ENCODE measurements at places on chromosomes 7 and 10. TPM values are rescaled to one million over a fixed set of nuclear protein-coding genes. Genes with fewer than 3 reads are reported as not detected.

DNA sequence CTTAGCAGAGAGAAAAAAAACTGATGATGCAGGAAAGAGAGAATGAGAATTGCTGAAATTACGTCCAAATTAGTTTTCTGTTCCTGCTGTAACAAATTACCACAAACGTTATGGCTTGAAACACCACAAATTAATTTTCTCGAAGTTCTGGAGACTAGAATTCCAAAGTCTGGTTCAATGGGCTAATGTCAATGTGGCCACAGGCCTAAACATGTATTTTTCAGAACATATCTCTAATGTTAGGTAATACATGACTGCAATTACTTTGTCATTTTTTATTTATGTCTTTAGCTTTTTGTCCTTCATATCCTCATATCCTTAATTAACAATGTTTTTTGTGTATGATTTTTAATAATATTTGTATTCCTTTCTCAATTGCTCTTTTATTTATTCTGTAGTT, 3.0 kb upstream of the AKR1C3 start:
- no peak overlapping the region for H3K4me3 ChIP-seq
- H3K27me3 ChIP-seq = peaks cover 3% of the 10 kb centered on the region

DNA sequence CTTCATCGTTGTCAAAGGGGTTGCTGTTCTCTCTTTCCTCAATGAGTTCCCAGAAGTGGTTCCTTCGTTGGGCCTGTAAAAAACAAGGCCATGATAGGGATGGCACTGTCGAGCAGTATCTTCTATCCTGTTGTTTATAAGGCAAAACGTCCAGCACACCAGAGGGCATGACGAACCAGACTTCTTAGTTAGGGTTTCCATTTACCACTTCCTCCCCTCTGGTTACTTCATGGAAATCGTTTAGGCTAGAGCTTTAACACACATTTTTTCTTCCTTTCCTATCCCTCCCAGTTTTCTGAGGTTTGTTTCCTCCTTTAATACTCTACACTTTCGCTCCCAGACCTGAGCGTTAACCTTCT, 24.7 kb downstream of the MKRN1 start:
- H3K27me3 ChIP-seq = no peaks in the 10 kb centered on the region
- no peaks in the 10 kb centered on the region for H3K4me1 ChIP-seq
- no peak for DNase-seq
- H3K36me3 ChIP-seq = peaks cover 52% of the 10 kb centered on the region

- no peaks in the 10 kb centered on the region for H3K36me3 ChIP-seq
- H3K27me3 ChIP-seq = no peaks in the 10 kb centered on the region
- H3K4me1 ChIP-seq = peaks cover 5% of the 10 kb centered on the region
- DNase-seq = no peak
Measured at GRCh38 chr7:158834878-158835784, 5.8 kb upstream of the ESYT2 start.

DNA sequence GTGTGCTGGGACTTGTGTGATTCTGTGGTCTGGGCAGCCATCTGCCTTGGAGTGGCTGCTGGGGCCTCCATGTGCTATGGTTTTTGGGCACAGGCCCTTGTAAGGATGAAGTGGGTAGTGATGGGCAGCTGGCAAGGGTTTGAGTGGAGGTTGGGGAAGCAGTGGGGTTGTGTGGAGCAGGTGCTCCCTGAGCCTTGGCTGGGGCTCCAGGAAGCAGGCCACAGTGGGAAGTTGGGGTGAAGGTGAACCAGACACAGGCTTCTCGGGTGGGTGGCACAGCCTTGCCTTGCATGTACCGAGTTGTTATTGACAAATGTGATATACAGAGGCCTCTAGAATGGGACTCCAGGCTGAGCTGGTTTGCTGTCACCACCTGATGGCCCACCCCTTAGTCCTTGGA, 82.3 kb downstream of the ADCY1 start:
- no peak overlapping the region for H3K4me3 ChIP-seq
- no peaks in the 10 kb centered on the region for H3K4me1 ChIP-seq
- H3K36me3 ChIP-seq = no peaks in the 10 kb centered on the region
- no peak for DNase-seq
- no peak overlapping the region for H3K27ac ChIP-seq
- no peaks in the 10 kb centered on the region for H3K27me3 ChIP-seq

GRCh38 chr7:7251742-7252141, 69.4 kb downstream of the C1GALT1 start:
- no peak overlapping the region for H3K4me3 ChIP-seq
- H3K36me3 ChIP-seq = no peaks in the 10 kb centered on the region
- H3K27ac ChIP-seq = no peak overlapping the region
- no peak for DNase-seq

The ADCYAP1R1 gene
- total RNA-seq = not detected

The MYO1G gene
- 363 TPM for total RNA-seq

The AZGP1 gene
- not detected for total RNA-seq

The HOXA4 gene
- 0.11 TPM for total RNA-seq

All from CD8-positive, alpha-beta memory T cell (primary cell).